ENCODE measurements at places on chromosomes 1 and 21.

DNA sequence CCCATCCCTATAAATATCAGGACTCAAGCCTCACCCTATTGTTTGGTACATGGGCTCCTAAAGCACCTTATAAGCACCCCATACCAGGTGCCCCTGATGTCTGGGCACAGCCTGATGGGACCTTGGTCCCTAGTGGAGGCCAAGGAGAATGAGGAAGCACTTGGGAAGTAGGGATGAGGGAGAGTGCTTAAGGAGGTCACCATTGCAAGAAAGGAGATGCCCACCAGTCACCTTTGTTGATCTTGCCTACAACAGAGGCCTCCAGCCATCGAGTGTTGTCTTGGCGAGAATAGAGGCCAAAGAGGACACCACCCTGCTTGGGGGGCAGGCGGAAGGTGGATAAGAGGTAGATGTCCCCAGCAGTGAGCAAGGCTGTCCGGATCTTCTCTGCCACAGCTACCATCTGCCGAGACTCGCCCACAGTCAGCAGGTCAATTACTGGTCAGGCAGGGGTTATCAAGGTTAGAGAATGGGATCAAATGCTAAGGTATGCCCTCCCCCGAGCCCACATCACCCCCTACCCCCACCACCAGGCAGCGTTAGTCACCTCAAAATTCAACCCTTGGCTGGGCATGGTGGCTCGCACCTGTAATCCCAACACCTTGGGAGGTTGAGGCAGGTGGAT is 1.6 kb downstream of the THBS3 start:
- no peak for DNase-seq

DNA sequence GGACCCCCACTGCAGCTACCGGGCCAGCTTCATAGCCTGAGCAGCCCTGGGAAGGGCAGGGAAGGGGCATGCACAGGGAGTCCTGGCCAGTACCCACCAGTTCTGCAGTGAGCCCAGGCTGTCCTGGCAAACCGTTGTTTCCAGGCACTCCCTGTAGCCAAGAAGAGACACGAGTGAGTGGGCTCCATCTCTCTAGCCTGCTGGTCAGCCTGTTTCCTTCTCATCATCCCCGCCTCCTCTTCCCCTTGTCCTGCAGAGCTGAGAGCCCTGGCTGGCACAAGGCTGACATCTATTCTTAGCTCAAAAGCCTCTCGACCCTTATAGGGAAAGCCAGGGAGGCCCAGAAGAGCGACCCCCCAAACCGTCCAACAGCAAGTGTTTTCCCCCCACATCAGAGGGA is 28.7 kb downstream of the COL16A1 start:
- no peak for DNase-seq

GRCh38 chr21:32463889-32464300 is 51.4 kb downstream of the EVA1C start:
- no peak for DNase-seq

- no peak for DNase-seq
Measured at GRCh38 chr1:60924964-60925798, 157.2 kb upstream of the NFIA start.

DNA sequence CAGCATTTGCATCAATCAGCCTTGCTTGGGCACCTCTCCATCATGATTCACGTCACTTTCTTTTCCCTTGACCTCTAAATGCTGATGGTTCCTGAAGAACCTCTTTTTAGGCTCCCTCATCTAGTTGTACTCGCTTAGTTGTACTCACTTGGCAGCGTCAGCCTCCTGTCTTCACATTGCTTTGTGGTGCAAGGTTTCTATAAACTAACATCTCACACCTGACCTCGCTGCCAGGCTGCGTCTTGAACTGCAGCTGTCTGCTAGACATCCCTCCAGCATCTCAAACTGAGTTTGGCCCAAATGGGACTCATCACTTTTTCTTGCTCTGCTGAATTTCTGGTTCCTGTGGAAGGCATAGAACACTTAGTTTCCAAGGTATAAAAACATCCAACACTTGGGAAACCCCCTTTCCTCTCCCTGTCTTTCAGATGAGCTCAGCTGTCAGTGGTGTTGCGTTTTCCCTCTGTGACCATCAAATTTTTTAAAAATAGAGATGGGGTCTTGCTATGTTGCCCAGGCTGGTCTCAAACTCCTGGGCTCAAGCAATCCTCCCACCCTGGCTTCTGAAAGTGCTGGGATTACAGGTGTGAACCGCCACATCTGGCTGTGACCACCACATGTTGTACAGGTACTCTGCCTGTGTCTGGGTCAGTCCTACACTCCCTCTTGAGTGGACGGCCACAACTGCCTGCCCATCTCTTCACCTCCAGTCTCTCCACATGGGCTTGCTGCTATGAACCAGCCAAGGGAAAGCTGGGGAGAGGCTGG is 66.9 kb downstream of the SYT6 start:
- DNase-seq: no peak

- peak; percentile 16 for DNase-seq
Measured at GRCh38 chr21:31448496-31448895, 104.4 kb upstream of the TIAM1 start.

DNA sequence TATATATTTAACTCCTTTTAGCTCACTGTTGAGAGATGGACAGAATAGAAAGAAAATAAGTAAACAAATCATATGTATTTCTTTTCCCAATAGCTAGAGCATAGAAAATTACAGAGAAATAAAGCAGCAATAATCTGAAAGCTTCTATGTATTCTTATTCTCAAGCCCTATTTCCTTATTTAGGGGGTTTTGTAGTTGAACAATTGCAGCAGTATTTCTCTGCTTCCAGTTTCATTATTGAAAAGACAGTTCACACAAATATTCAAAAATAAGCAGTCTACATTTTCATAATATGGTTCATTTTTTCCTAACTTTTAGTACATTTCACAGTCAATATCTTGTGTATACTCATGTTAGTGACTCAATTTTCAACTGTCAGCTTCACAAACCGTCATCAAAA is 638.2 kb downstream of the MRPL39 start:
- DNase-seq: no peak

DNA sequence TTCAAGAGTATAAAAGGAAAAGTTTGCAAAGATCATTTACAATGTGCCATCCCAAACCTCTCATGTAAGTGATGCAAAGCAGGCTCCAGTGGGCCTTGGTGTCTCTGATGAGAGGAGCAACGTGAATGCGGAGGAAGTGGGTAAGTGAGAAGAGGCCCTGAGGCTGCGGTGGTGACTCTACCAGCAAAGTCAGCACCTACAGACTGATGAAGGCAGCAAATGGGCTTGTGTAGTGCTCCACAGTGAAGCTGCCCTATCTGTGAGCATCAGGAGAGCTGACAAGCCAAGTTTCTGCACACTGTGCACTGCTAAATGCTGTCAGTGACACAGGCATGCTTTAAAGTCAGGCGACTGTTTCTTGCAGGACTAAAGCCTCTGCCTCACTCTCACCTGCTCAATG is 15.6 kb upstream of the RAP1A start:
- no peak for DNase-seq

DNA sequence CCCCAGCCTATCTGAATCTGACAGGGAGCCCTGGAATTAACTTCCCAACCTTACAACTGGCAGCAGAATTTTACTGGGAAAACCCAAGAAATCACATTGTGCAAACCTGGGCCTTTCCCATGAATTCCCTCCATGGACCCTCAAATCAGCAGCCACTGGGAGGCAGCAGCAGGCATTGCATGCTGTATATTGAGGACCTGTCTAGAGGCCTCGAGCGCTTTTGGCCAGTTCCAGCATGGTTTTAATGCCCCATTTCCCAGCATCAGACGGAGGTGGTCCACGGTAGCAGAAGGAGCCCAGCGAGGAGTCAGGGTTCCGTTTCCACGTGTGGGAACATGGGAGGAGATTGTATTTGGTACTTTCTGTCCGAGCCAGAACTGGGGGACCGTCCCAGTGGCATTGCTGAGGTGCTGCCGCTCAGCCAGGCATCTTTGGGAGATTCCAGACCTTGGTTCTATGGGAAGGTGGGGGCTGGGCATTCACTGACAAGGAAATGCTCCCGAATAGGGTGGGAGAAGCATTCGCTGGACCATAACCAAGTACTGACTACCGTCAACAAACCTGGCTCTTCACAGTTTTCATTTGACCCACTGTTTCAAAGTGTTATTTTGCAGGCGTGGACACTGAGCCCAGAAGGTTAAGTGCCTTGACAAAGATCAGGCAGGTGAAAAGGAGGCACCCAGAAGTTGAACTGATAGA is 15.9 kb downstream of the BMP8A start:
- peak; percentile 21 for DNase-seq

DNA sequence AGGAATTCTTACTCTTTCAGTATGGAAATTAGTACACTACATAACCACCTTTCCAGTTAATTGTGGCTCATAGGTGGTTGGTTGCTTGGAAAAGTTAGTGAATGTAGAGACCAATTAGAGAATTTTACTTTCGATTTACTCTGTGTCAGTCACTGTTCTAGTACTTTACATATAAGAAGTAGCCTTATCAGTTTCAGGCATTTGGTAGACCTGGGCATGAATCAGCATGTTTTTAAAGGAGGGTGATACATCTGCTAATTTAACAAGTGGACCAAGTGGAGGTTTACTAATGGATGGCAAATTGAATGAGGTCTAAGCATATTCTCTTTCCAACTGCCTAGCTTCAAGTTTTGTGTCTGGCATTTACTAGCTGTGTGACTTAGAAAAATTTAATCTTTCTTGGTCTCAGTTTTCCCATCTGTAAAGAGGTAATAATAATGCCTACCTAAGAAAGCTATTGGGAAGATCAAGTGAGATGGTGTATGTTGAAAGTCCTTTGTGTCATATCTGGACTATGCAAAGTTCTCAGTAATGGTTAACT is 1158.6 kb downstream of the PLA2G4A start:
- no peak for DNase-seq

- DNase-seq: peak; percentile 63
Measured at GRCh38 chr1:185535621-185536020, 198.6 kb upstream of the HMCN1 start.

GRCh38 chr1:65279070-65279779 is 30.1 kb upstream of the DNAJC6 start:
- no peak for DNase-seq

- DNase-seq: no peak
Measured at GRCh38 chr1:184988506-184988905, 14.2 kb upstream of the NIBAN1 start.

- peak; percentile 90 for DNase-seq
Measured at GRCh38 chr1:151867765-151868411, 14.4 kb upstream of the THEM5 start.

- no peak for DNase-seq
Measured at GRCh38 chr1:207803678-207804077, 51.8 kb downstream of the CD46 start.

- peak; percentile 51 for DNase-seq
Measured at GRCh38 chr1:85328713-85329397, 52.4 kb upstream of the BCL10 start.

DNA sequence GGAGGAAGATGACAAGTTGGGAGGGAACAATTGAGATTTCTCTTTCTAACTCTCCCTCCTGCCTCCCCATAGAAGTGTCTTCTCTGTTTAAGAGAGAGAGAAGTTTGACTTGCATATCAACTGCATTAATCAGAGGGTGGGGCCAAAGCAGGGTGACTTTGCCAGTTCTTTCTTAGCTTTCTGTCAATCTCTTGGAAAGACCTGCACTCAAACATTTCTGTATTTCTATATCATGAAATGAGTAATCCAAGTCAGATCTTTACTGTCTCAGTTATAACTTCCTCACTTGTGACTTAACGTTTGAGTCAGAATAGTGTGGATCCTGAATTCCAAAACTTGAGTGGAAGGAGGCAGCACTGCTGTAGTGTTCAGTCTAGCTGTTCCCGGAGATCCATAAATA is 180.8 kb upstream of the KCNK2 start:
- no peak for DNase-seq

Measured in inflammatory macrophage treated with lipopolysaccharide for 1 hour (primary cell).